Activated CD4-positive, alpha-beta T cell treated with anti-CD3 and anti-CD28 coated beads for 36 hours (primary cell): ENCODE measurements at places on chromosomes 4 and X. TPM values are rescaled to one million over a fixed set of nuclear protein-coding genes. Genes with fewer than 3 reads are reported as not detected.

The AKAP14 gene
- not detected for total RNA-seq

The VSIG4 gene
- 0.09 TPM for total RNA-seq

The MXRA5 gene
- not detected for total RNA-seq

The SATL1 gene
- not detected for total RNA-seq

The OTC gene
- not detected for total RNA-seq

The SLC2A9 gene
- 0.39 TPM for total RNA-seq

The CSAG2 gene
- total RNA-seq, result not detected

The SUPT20HL1 gene
- 0.07 TPM for total RNA-seq

The ZXDB gene
- total RNA-seq, result 5.9 TPM

The SERTM2 gene
- total RNA-seq, result not detected

DNA sequence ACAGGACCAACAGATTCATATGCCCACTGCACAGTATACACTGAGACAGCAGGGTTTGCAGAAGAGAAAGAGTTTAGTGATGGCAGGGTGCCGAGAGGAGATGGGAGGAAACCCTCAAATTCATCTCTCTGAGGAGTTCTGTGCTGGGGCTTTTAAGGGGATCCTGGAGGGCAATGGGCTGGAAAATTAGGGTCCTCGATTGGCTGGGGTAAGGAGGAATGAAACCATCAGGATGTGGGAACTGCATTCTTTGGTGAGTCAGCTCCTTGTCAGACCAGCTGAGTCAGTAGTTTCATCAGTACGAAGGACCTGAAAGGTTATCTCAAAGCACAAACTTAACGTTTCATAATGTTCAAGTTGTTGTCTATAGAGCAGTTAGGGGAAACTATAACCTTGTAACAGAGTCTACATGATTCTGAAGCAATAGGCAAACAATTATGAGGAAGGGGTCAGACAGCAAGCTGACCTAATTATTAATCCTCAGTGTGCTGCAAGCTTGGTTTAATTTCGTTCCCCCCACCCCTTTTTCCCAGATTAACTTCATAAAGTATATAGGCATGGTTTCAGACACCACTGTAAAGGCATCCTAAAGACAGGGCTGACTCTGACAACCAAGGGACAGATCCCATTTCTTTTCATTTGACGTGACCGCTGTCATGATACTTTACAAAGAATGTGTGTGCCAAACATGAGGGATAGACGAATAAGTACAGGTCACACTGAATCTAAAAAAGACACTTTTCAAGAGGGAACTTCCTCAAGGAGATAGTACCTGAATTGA lies 1.5 kb upstream of the MSMO1 start:
- peak; percentile 22 for DNase-seq

GRCh38 chrX:12997906-12998687 lies 23.2 kb downstream of the TMSB4X start:
- peak; percentile 34 for DNase-seq

- no peak for DNase-seq
Measured at GRCh38 chr4:52251864-52252263, 200.8 kb downstream of the SPATA18 start.

- no peak for DNase-seq
Measured at GRCh38 chrX:105553118-105553517, 269.2 kb upstream of the NRK start.

- no peak for DNase-seq
Measured at GRCh38 chr4:36010397-36010929, 233.9 kb downstream of the ARAP2 start.

DNA sequence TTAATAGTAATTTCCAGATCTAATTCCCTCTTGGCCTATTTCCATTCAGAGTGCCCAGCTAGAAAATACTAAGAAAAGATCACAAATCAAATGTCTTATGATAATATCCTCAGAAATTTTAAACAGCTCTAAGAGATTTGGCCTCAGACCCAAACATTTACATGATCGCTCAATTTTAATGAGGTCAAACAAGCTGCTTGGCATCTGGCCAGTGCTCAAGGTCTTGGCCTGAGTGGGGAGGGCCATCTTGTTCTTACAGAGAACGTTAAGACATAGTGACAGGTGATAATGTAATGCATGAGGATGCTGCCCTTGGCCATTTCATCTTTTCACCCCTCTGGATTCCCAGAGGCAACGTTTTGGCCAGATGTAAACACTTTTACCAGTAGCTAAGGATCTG lies 159.2 kb upstream of the SLC7A11 start:
- no peak for DNase-seq

DNA sequence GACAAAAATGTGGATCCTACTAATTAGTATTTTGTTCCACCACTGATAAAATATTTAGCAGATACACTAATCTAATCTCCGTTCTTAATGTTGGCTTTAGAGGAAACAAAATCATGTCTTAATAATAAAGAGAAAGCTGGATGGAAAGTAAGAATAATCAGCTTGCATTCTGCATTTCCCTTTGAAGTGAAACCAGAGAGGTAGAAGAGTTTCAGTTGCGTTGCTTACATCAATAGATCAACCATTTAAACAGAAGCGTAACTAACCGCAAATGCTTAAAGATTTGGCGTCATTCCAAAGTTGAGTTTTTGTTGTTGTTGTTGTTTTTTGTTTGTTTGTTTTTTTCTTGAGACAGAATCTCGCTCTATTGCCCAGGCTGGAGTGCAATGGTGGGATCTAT lies 168.9 kb downstream of the TRIML1 start:
- no peak for DNase-seq

DNA sequence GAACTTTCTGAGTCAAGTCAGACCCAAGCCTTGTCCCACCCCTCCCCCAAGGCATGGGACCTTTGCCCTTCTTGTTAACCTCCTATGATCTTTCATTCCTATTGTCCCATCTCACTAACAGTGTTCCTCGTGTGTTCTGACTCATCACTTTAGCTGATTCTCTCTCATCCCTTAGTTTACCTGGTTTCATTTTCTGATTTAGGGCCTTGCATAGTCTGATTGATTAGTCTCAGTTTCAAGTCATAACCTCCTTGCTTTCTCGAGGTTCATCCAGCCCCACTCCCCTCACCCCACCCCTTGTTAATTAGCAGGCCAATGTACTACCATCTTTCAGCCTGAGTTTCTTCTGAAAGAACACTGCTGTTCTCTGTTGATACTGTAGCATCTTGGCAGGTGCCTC lies 517.4 kb downstream of the RPA4 start:
- DNase-seq, result peak; percentile 32

GRCh38 chrX:38770152-38770551 lies 31.1 kb upstream of the MID1IP1 start:
- DNase-seq, result no peak

- no peak for DNase-seq
Measured at GRCh38 chrX:38365954-38366353, 13.6 kb downstream of the OTC start.

DNA sequence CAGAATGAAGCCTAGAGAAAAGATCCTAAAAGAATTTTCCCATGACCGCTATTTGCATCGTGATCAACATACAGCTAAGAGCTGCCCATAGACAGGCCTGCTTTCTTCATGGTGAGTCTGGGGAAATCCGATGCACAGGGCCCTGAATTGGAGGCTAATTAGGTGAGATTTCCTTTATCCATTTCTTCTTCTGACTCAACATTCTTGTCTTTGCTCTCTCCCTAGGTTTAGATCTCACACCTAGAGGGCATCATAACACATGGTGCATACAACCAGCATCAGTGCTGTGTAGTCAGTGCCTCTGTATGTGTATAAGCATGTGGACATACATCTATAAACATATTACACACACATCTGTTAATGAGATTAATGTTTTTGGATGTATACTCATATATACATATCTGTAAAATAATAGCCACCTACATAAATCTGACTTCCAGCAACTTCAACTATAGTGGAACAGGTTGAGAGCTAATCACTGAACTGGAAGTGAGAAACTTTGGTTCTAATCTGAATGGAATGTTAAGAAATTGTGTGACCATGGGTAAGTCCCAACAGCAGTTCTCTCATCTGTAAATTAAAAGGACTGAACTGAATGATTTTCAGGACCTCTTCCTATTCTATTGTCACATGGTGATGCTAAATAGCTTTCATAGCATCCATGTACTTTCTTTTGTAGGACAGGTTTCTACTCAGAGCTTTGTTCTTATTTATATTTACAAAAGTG lies 17.5 kb downstream of the GATB start:
- DNase-seq, result no peak

GRCh38 chrX:36978886-36979285 lies 29.3 kb upstream of the FAM47C start:
- DNase-seq, result no peak

DNA sequence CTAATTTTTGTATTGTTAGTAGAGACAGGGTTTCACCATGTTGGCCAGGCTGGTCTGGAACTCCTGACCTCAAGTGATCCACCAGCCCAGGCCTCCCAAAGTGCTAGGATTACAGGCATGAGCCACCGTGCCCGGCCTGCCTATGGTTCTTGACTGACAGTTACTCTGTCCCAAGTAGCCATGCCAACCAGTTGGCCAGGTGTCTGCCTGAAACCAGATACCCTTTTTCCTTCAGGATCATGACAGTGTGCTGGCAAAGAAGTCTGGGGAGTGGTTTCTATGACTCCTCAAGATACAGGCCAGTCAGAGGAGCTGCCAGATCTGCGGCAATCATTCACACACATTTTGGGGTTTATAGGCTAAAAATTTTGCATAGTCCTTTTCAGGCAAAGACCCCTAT lies 1.7 kb upstream of the LAS1L start:
- no peak for DNase-seq

- DNase-seq, result no peak
Measured at GRCh38 chr4:26780539-26780938, 80.1 kb upstream of the STIM2 start.

DNA sequence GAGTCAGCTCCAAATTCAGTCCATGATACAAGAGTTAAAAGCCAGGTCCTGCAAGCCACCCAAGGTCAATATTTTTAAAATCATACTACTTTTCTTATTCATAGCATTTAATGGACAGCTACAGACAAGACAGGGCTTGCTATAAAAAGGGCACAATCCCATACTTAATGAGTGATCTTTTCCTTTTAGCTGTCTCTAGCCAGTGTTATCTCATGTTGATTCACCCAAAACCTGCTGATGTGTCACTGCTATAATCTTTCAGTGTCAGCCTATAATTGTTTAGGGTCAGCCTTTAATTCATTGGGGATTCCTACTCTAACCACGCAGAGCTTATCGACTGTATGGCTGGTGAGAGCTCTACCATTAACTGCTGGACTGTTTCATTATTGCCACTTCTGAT lies 51.2 kb upstream of the HCCS start:
- no peak for DNase-seq

DNA sequence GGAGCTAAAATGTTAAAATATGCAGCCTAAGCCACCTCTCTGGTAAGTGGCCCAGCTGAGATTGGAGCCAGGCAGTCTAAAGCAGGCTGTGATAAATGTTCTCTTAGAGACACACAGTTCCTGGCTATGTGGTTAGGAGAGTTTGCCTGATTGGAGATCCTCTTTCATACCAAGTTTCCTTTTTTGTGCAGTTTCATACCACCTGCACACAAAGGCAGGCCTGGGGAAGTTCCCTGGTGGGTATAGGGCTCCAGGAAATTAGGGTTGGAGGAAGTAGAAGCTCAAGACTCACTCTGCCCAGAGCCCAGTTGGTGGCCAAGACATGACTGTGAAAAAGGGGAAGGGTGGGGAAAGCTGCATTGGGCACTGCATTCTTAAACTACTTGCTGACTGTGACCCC lies 16.9 kb downstream of the CYBB start:
- no peak for DNase-seq

DNA sequence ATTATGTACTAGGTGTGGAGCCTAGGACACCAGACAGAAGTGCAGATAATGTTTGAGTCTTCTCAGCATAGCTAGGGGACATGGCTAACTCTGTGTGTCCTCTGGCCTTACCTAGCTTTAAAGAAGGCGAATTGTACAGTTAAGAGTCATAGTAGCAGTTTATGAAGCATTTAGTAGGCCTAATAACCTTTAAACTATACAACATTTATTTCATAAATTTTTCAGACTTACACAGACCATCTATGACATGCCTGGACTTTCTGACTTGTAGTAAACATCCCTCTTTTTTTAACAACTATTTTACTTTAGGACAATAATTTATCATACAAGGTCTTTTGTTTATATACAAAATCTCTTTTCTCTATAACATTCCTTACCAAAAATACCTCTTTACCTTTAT lies 37.4 kb downstream of the ETNPPL start:
- no peak for DNase-seq

DNA sequence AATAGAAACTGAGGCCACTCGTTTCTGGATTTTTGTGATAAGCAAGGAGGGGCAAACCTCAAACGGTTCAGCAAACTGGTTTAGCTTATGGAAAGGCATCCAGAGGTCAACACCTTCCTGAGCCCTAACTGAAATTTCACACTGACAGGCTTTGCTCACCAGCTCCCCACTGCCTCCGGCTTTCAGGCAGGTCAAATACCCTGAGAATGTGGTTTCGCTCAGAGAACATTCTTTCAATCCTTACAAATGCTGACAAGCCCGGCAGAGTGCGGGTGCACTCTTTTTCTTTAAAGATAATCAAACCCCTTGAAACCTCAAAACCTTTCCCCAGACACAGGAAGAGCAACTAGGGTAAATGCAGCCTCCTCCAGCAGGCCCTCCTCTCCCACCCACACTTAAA lies 41.5 kb downstream of the CD40LG start:
- no peak for DNase-seq

DNA sequence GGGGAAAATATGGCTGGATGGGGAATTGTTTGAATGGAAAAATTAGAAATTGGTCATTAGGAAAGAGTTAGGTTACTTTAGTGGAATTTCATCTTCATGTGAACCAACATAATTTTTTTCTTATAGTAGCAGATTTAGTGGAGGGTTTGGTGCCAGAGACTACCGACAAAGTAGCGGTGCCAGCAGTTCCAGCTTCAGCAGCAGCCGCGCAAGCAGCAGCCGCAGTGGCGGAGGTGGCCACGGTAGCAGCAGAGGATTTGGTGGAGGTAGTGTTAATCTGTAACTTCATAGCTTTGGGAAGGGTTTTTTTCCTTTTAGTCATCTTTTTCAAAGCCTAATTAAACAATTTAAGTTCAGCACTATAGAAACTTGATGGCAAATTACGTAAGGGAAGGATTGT lies 13.2 kb downstream of the DDX3X start:
- no peak for DNase-seq

DNA sequence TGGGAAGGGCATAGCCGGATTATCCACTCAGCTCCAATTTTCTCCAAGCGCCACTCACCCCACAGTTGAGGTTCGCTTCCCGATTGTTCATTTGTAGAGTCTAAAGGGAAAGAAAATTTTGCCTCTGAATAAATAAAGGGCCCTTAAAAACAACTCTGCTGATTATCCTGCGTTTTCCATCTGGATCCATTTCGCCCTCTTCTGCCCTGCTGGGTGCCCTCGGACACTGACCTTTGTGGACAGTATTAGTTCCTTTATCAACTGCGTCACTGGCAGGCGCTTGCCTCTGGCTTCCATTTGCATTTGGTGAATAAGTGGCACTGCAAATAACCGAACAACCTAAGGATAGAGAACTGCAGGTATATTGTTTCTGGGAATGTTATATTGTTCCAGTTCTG lies 10.1 kb downstream of the GSX2 start:
- no peak for DNase-seq

- DNase-seq, result peak; percentile 6
Measured at GRCh38 chrX:138745196-138745595, 33.7 kb upstream of the FGF13 start.

- no peak for DNase-seq
Measured at GRCh38 chr4:140483445-140483844, 14.6 kb downstream of the MGAT4D start.
